ENCODE measurements at places on chromosomes 7 and 10.
A peak's percentile ranks its signal among the peaks of the same experiment; 100 is the strongest.

DNA sequence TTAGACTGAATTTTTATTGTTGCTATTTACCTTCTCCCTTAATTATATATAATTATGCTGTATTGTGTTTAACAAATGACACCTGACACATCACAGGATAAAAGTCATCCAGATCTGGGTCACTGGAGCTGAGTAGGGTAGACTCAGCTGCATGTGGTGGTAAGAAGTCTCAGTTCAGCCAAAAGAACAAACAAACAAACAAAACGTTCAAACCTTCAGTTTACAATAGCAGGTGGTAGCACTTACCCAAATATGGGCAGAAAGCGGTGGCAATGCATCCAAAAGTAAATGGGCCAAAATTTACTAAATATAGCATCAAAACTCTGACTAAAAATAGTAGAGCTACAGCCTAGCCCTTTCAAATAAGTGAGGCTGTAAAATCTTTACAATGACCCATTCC is 42.2 kb downstream of the ZWINT start:
- no peak for DNase-seq

- DNase-seq, result no peak
These were observed 318.1 kb downstream of the KCNMA1 start for GRCh38 chr10:77319557-77319956.

DNA sequence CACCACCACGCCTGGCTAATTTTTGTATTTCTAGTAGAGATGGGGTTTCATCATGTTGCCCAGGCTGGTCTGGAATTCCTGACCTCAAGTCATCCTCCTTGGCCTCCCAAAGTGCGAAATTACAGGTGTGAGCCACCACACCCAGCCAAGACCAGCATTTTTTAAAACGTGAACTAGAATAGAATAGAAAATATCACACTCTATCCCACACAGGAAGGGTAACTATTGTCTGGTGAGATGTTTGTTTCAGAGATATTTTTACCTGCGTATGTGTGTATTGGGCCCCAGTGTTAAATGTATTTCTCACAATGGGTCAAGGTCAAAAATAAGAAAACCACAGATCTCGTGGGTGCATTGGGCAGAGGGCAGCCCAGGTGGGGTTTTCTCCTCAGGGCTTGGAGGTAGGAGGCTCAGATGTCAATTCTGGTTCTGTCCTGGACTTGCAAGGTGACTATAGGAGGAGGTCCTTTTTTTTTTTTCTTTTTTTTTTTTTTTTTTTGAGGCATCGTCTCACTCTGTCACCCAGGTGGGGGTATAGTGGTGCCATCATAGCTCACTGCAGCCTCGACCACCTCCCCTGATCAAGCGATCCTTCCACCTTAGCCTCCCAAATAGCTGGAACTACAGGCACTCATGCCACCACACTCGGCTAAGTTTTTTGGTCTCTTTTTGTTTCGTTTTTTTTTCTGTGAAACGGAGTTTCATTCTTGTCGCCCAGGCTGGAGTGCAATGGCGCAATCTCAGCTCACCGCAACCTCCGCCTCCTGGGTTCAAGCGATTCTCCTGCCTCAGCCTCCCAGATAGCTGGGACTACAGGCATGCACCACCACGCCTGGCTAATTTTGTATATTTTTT is 19.0 kb downstream of the SH2B2 start:
- DNase-seq, result peak; percentile 67

- DNase-seq, result peak; percentile 20
These were observed 53.0 kb upstream of the PPP1R17 start for GRCh38 chr7:31633894-31634494.
